ENCODE measurements at places on chromosomes 6 and 20.

GRCh38 chr6:24920136-24920535 lies 15.6 kb downstream of the RIPOR2 start:
- DNase-seq = no peak

GRCh38 chr6:142045380-142046278 lies 87.1 kb upstream of the GJE1 start:
- DNase-seq = peak; percentile 58

DNA sequence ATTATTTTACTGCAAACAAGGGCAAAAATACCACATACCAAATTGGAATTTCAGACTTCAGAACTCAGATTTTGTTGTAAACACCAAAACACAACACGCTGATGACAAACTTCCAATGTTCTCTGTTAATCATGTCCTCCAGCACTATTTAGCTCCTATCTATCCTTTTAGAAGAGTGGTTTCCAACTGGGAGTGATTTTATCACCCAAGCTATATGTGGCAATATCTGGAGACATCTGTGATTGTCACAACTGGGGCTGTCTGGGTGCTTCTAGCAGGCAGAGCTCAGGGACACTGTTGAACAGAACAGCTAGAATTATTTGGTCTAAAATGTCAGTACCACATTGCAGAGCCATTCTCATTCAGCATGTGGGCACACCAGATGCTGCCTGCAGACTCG lies 244.6 kb downstream of the FOXC1 start:
- DNase-seq = no peak

- DNase-seq = no peak
Measured at GRCh38 chr6:163626073-163626867, 211.8 kb downstream of the QKI start.

- DNase-seq = no peak
Measured at GRCh38 chr20:46023999-46024398, 5.0 kb upstream of the SLC12A5 start.

DNA sequence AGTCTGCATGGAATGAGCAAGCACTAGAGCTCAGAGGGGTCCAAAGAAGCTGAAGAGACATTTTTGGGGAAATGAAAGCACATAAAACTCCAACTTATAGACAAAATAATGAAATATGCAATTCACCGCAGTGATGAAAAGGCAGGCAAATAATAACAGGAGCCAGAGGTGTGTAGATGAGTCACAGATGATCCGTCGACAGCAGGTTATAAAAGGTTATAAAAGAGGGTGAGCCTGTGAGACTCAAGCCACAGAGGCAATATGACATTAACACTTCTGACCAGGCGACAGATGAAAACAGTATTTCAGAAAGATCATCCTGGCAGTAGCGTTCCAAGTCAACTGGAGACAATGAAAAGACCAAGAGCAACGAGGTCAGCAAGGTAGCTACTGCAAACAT lies 35.8 kb upstream of the ANKRD60 start:
- DNase-seq = no peak

DNA sequence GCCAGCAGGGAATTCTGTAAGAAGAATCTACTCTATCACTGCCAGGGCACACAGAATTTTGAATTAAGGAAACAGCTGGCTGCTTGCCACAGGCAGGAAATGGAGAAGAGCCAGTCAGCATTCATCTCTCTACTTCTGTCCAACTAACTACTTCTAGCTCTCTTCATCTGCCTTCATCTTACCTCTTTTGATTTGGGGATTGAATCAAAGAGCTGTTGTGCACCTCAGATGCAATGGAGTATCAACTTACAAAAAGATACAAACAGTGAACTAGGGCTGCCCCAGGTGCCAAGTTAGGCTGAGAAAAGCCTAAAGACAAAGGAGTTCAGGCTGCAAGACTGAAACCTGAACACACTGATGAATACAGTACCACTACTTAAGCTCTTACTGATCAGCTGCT lies 82.0 kb downstream of the PTPRK start:
- DNase-seq = no peak

- no peak for DNase-seq
Measured at GRCh38 chr20:13857961-13858360, 73.1 kb downstream of the NDUFAF5 start.

DNA sequence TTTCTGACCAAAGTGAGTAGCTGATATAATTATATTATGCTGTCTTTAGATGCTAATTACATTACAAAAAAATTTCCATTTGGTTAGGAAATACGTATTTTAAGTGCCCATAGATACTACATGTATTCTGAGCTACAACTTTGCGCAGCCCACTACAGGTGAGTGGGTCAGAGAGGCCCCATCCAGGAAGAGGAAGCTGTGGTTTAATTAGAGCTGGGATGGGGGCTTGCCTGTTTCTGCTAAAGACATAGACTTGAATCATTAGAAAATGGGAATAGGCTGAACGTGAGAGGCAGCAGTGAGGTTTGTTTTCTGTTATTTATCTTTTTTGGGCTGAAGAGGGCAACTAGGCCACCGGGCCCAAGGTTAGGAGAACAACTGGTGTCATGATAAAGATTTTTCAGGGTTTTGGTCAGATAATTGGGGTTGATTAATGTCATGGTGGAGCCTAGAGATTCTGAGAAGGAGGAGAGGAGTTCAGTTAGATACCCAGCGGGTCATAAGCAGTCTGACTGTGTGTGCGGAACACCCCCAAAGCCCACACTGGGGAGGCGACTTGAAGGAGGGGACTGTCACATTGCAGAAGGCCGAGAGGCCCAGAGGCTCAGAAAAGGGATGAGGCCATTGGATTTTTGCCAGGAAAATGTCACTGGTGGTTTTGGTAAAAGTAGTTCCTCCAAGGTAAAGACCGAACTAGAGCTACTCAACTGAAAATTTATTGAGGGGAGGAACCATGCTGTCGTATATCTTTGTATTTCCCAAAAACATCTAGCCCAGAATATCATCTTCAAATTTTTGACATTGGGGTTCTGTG lies 14.5 kb upstream of the IRF4 start:
- DNase-seq = no peak

DNA sequence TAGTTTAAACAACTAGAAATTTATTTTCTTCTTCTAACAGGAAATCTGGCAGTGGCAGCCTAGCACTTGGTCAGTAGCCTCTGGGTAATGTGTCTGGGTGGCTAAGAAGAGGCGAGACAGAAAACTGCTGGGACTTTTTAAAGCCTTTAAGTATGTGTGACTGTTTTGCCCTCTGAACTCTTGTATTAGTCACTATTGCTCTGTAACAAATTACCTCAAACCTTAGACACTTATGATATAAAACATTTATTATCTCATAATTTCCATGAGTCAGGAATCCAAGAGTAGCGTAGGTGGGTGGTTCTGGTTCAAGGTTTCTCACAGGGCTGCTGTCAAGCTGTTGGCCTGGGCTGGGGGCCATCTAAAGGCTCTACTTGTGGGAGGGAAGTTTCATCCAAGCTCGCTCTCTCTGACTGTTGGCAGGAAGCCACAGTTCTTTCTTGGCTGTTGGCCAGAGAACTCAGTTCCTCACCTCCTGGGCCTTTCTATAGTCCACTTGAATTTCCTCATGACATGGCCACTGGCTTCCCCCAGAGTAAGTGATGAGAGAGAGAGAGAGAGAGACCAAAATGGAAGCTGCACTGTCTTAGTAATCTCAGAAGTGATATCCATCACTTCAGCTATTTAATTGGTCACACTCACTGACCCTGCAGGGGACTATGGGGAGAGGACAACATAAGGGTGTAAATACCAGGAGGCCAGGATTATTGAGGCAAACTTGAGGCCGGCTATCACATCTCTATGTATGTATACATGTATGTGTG lies 17.4 kb upstream of the TBC1D22B start:
- peak; percentile 86 for DNase-seq

- DNase-seq = peak; percentile 66
Measured at GRCh38 chr6:145814501-145815308, at the start of gene FBXO30. Gene FBXO30 (minus strand): TSS chr6:145814795. CDS start chr6:145806405, 8,390 bp downstream.

DNA sequence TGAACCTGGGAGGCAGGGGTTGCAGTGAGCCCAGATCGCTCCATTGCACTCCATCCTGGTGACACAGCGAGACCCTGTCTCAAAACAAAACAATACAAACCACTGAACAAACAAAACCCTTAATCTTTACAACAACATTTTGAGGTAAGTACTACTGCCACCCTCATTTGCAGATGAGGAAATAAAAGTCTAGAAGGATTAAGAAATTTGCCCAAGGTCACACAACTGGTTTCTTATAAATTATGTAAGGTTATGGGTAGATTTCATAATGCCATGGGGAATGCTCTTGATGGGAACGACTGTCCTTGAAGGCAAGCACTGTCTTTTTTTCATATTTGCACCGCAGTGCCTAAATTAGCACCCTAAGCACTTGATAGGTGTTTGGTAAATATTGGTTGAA lies 13.8 kb upstream of the B4GALT5 start:
- no peak for DNase-seq

GRCh38 chr6:150692604-150693003 lies 92.9 kb downstream of the PLEKHG1 start:
- DNase-seq = no peak

GRCh38 chr20:17863577-17864292 lies 104.9 kb downstream of the SNX5 start:
- DNase-seq = no peak

DNA sequence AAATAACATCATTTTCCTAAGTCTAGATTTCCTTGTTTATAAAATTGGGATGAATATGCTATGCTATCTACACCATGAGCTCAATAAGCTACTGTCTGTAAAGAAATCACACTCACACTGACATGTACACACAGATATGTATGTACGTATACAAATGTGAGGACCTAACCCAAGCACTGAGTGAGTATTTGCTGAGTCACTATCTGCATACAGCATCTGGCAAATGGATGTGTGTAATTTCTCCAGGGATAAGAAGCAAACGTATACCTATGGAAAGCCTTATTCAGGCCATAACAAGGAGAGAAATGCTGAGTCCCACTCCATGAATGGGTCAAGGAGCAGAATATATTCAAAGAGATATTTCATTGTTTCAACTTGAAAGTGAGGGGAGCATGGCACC lies 153.9 kb downstream of the LPA start:
- peak; percentile 17 for DNase-seq

GRCh38 chr6:19789100-19789803 lies 47.9 kb upstream of the ID4 start:
- DNase-seq = no peak
